ENCODE measurements at places on chromosomes 7 and 10.

DNA sequence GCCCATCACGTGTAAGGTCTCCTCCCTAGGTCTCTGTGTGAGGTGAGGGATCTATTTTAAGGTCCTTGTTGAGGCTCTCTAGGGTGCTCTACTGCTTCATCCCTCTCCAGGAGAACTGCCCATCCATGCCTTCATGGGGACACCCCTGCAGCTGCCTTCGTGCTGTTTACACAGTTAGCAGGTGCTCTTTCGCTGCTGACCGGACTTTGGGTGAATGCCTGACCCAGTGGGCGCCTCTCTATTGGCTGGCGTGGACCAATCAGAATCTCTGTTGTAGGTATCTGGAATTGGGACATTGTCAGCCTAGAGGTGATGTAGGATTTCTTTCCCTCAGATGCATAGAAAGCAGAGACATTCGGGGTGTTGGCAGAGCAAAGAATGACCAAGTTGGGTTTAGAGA lies 38.7 kb upstream of the HMX3 start:
- no peak for DNase-seq

- no peak for DNase-seq
Measured at GRCh38 chr10:121831777-121832176, 96.1 kb downstream of the ATE1 start.

- no peak for DNase-seq
Measured at GRCh38 chr7:101833799-101834198, 16.4 kb downstream of the CUX1 start.

GRCh38 chr10:110820321-110820814 lies 51.4 kb upstream of the PDCD4 start:
- DNase-seq: peak; percentile 21

GRCh38 chr10:62760401-62760800 lies 44.1 kb upstream of the ADO start:
- no peak for DNase-seq

DNA sequence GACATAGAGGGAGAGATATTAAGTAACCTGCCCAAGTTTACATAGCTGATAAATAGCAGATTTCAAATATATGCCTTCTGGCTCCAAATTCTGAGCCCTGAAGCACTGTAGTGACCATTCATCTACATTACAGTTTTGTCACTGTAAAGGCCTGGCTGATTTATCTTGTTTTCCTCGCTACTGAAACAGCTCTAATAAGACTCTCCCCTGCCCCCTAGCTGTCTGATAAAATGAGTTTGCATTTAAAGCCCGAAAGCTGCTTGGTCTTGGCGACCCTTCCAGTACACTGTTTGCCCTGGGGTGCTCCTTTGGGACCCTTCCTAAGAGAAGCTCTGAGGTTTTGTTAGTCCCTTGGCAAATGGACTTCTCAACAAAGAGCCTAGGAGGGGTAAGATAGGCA lies 59.7 kb upstream of the RAB11FIP2 start:
- DNase-seq: no peak

GRCh38 chr10:94462130-94462529 lies 59.8 kb downstream of the TBC1D12 start:
- DNase-seq: no peak

DNA sequence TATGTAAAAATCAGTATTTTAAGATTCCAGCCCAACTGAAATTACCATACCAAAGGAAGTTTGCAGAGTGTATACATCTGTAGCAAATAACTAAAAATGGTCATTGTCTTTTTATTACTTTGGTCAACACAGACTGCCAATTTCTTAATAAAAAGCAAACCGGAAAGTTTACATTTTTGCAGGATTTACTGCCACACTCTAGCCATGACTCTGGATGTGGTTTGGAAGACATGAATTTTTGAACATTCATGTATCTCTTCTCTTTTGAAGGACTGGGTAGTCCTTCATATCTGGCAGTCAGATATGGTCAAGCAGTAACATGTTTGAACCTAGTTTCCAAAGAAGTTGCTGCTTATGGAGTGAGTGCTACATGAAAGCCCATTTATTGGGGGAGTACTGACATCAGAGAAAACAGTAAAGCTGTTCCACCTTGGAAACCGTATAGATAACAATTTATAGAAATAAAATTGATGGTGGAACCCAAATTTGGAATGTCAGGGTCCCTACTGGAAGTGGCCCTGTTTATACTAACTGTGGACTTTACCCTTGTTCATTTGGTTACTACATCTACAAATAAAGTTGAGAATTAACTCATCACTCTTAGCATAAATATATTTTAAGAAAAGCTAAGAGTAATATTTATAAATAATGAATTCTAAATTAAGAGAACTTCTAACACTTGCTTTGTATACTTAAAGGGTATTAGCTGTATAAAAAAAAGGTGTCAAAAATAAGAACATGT lies 84.6 kb downstream of the ZMYND11 start:
- no peak for DNase-seq

DNA sequence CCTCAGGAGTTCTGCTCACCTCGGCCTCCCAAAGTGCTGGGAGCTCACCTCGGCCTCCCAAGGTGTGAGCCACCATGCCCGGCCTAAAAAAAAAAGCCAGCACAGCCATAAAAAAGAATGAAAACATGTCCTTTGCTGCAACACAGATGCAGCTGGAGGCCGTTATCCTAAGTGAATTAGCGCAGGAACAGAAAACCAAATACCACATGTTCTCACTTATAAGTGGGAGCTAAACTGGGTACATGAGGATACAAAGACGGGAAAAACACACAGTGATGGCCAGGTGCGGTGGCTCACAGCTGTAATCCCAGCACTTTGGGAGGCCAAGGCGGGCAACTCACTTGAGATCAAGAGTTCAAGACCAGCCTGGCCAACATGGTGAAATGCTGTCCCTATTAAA lies 20.9 kb downstream of the PSPH start:
- no peak for DNase-seq

Data from NCI-H1092 (cell line).